ENCODE measurements at places on chromosomes 7 and 10. TPM values are rescaled to one million over a fixed set of nuclear protein-coding genes. Genes with fewer than 3 reads are reported as not detected.

The MPLKIP gene
- 33.4 TPM for polyA plus RNA-seq

The HOXA13 gene
- polyA plus RNA-seq = not detected

The VWC2 gene
- polyA plus RNA-seq = 0.06 TPM

The FOXI2 gene
- 0.84 TPM for polyA plus RNA-seq

The ADGRA1 gene
- polyA plus RNA-seq = 0.01 TPM

The RHOBTB1 gene
- polyA plus RNA-seq = 0.77 TPM

The SAP25 gene
- 1.5 TPM for polyA plus RNA-seq

The ENKUR gene
- 0.01 TPM for polyA plus RNA-seq

The GTF2IRD1 gene
- polyA plus RNA-seq = 30.4 TPM

The IFIT1B gene
- polyA plus RNA-seq = not detected

The IFRD1 gene
- polyA plus RNA-seq = 25.1 TPM

Measured in esophagus (tissue), 2 donors.